Stimulated activated CD8-positive, alpha-beta memory T cell treated with anti-CD3 and anti-CD28 coated beads, Interleukin-4, amount 100 ng/mL, for 4 hours (primary cell): ENCODE measurements at places on chromosomes 4 and X.

DNA sequence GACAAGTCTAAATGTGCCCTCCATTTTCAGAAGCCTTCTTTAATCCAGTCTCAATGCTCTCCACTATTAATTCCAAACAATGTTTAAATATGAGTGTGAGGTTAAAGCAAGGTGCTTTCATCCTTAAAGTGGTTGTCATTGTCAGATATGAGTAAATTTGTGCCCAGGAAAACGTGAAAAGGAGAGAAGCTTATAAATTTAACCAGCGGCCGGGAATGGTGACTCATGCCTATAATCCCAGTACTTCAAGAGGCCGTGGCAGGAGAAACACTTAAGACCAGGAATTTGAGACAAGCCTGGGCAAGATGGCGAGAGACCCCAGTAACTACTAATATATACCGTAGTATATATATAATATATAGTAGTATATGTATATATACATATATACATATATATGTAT, 270.0 kb downstream of the ARHGAP24 start:
- no peak for DNase-seq

- peak; percentile 40 for DNase-seq
Observed at GRCh38 chrX:56802921-56803849, 74.1 kb downstream of the NBDY start.

DNA sequence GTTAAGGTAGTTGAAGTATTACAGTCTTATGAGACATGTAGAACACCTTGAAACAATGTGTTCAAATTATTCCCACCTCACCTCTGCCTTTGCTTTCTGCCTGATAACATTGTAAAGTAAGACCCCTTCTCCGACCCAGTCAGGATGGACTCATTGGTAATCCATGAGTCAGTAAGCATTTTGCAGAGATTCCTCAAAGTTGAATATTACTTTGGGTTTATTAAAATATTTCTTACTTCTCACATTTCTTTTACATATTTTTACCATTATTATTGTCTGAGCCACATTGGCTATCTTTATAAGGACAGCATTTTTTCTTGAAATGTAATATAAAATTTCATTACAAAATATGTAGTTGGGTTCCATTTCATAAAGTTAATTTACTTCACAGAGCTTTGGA, 201.6 kb downstream of the BMPR1B start:
- DNase-seq: no peak

DNA sequence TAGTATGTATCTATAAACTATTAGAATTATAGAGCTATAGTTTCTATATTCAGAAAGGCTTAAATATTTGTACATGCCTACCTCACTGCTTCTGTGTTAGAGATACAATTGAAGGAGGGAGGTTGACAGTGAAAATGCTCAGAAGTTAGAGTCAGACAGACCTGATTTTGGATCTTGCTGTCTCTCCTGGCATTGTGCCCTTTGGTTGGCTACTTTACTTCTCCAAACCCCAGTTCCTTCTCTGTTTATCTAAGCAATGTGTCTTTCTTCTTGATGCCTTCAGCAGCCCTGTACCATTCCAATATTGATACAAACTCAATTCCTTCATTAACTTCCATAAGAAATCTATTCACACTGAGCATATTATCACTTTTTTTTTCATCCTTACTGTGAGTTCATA, 28.7 kb downstream of the CCNG2 start:
- DNase-seq: no peak

GRCh38 chr4:88841635-88842034, 144.0 kb upstream of the NAP1L5 start:
- DNase-seq: no peak

- no peak for DNase-seq
Observed at GRCh38 chrX:119682019-119682989, 10.7 kb downstream of the SEPTIN6 start.

- DNase-seq: no peak
Observed at GRCh38 chr4:1274871-1275270, 14.8 kb upstream of the MAEA start.
